EL (cell line): ENCODE measurements at places on chromosomes 12 and 14.

- DNase-seq: no peak
These were observed 35.9 kb upstream of the CEP83 start for GRCh38 chr12:94495445-94496115.

- no peak for DNase-seq
These were observed 70.8 kb downstream of the CCDC88C start for GRCh38 chr14:91346838-91347173.

- no peak for DNase-seq
These were observed 100.5 kb downstream of the SPTSSA start for GRCh38 chr14:34361504-34362011.

- DNase-seq: no peak
These were observed 199.7 kb downstream of the EPS8 start for GRCh38 chr12:15589328-15590032.

DNA sequence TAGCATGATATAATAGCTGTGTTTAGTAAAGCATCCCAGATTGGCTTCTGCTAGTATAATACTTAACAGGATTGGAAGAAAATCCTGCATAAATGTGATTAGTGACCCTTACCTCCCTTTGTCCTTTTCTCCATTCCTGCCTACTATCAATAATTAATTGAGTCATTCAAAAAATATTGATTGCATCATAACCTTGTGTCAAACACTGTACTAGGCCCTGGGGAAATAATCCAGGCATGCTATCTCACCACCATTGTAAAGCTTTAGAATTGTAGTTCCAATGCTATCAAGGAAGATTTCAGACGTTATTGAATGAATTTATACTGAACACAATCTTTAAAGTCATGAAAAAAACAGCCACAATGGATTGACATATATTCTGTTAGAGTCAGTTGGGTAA, 378.6 kb upstream of the DDHD1 start:
- DNase-seq: no peak

- peak; percentile 82 for DNase-seq
These were observed 15.1 kb downstream of the NUAK1 start for GRCh38 chr12:106123551-106124081.

DNA sequence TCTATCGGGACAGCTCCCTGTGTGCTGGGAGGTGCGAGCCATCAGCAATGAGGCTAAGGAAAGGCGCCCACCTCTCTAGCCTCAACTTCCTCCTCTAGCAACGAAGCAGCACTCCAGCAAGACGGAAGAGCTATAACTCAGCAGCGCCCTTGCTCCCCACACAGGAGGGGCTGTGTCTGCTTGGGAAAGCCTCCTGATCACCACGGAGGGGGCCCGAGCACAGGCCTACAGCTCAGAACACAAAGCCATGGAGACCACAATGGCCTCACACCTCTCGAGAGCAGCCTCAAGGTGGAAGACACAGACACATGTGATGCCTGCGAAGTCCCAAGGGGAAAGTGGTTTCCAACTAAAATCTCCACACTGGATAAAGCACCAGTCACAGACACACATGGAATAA, 60.4 kb downstream of the CDC42BPB start:
- no peak for DNase-seq

GRCh38 chr12:29673346-29673745, 110.4 kb downstream of the TMTC1 start:
- DNase-seq: no peak

DNA sequence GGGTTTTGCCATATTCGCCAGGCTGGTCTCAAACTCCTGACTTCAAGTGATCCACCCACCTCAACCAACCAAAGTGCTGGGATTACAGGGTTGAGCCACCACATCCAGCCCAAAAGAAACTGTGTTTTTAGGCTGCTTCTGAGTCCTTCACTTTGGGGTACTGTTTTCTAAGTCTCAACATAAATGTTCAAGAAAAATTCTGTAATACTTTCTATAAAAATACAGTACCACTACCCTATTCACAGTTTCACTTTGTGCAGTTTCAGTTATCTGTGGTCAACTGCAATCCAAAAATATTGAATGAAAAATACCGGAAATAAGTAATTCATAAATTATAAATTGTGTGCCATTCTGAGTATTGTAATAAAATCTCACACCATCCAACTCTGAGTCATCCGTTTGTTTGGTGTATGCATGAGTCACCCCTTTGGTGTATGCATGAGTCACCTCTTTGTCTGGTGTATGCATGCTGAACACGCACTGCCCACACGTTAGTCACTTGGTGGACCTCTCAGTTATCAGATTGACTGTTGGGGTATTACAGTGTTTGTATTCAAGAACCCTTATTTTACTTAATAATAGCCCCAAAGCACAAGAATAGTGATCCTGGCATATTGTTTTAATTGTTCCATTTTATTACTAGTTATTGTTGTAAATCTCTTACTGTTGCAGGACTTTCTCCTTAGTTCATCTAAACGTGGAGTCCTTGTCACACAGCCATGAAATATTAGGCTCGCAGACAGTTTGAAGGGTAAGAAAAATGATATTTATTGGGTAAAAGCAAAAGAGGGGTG, 190.2 kb downstream of the FSCB start:
- peak; percentile 14 for DNase-seq

GRCh38 chr14:105478398-105479251, 4.0 kb downstream of the CRIP2 start:
- DNase-seq: no peak

GRCh38 chr12:89087876-89088275, 264.4 kb downstream of the DUSP6 start:
- no peak for DNase-seq

- DNase-seq: no peak
These were observed 21.4 kb upstream of the SEL1L start for GRCh38 chr14:81555051-81555450.

DNA sequence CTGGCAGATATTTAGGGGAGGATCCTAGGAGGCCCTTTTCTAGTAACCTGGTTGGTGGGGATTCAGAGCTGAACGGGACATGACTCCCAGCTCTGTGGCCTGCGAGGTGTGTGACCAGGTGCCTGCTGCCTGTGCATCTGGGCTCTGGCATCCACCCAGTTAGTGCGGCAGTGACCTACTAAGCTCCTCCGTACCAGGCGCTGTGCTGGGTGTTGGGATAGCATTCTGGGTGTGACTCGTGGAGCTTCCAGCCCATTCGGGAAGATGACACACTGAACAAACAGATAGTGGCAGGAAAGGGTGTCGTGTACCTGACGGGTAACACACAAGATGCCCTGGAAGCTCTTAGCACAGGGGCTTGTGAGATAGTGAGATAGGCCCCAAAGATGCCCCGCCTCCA, 80.9 kb downstream of the ACACB start:
- no peak for DNase-seq

- peak; percentile 54 for DNase-seq
These were observed 66.7 kb downstream of the NTN4 start for GRCh38 chr12:95723693-95724384.

DNA sequence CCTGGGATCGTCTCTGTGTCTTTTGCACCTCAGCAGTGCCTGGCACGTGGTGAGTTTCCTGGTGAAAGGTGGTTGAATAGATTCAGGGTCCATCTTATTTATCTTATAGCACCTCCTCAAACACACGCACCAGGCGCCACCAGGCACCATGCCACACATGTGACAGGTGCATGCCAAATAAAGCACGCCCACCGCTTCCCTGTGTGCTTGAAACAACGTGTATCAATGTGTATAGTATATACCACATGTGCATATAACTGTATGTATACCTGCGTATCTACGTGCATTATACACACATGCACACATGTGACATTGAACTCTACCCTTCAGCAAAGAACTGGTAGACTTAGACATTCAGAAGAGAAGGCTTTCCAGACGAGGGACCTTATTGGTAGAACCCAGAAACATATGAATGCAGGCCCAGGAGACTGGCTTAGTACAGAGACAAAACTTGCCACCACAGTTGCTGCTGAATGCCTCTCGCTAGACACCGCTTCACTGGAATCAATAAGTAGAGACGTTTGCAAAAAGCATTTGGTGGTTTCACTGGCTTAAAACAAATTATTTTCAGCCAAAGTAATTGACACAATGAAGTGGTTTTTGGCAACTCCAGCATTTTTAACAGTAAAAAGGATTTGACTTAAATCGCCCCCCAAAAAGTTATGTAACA, 10.0 kb downstream of the EML1 start:
- DNase-seq: no peak

DNA sequence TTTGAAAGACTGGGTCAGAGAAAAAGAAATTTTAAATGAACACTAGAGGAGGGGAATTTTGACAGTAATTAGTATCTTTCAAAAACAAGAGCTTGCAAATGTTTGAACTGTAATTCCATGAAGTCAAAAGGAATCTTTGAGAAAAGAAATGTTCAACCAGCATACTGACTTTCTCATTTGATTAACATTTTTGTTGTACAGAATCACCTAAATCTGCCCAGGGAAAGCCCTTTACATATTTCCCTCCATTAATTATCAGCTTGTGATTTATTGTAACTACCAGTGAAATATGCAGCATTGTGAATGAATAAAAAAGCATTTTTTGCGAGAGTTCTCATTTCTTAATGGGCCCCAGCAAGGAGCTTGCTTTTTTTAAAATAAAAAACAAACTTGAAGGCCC, 61.2 kb upstream of the CCDC91 start:
- peak; percentile 4 for DNase-seq

- peak; percentile 81 for DNase-seq
These were observed at the start of gene CCDC184 for GRCh38 chr12:48183091-48183875. Gene CCDC184 (plus strand): TSS chr12:48183644. CDS start chr12:48184123, 479 bp downstream.

DNA sequence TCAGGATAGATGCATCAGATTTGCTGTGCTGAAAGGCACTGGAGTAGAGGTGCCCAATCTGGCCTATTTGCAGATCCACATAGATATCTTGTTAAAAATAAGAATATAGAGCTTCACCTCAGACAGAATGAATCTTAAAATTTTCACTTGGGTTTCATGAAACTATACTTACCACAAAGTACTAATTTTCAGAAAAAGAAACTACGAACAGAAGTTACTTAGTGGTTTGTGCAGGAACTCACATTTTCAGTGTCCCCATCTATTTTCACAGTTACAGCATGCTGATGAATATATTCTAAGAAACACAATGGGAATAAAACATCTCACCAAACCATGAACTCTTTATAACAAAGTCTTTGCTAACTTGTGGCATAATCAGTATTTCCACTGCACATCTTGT, 449.4 kb downstream of the RERGL start:
- no peak for DNase-seq

DNA sequence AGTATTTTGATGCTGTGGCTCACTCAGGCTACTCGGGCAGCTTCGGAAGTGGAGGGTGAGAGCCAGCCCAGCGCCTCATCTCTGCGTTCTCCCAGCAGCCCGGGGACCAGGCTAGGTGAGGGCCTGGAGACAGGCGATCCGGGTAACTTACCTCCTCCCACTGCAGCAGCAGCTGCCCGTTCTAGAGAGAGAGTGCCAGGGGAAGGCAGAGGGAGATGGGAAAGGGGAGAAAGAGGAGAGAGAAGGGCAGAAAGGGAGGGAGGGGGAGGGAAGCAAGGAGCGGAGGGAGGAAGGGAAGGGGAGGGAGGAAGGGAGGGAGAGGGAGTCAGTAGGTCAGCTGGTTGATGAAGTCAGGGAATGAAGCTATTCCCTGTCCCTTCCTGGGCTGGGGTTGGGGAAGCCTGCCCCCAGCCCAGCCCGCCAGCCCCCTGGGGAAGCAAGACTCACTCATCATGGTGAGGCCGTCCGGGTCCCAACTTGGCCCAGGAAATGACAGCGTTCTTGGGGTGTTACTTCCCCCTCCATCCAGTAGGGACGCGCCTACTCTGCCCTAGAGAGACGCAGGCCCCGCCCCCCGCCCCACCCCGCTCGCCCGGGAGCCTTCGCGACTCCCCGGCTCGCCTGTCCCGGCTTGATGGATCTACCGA, at the start of gene IFI27L2:
TSS of gene IFI27L2 (minus strand) at position 494 of the 647 bp plus-strand sequence. CDS start at position 454, 40 bp downstream.
- peak; percentile 92 for DNase-seq
